PC-3 (cell line): ENCODE measurements at places on chromosomes 2 and 18.

GRCh38 chr18:76565238-76566173, 70.5 kb upstream of the ZNF516 start:
- peak; percentile 70 for DNase-seq

DNA sequence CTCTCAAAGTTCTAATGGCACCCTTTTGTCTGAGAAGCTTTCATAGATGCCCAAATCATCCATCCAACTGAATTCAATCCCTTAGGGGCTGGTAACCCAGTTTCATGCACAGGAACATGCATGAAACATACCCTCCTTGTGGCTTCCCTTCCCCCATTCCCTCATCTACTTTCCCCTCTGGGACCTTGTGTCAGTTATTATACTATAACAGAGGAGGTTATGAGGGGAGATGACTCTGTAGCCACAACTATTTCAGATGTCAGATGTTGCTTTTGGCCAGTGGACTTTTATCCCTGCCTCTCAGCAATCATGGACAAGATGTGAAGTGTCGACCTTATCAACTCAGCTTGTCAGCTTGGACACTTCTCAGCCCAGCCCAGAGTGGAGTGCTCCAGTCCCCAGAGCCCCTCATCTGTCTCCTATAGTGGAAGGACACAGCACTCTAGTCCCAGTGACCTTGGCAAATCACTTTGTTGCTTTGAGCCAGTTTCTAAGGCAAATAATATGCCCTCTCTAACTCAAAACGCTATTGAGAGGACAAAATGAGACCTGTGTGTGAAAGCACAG, 8.4 kb downstream of the DHRS9 start:
- DNase-seq: no peak

- DNase-seq: no peak
Observed at GRCh38 chr2:224570328-224570993, 14.7 kb downstream of the CUL3 start.

GRCh38 chr2:107197594-107198294, 311.8 kb upstream of the ST6GAL2 start:
- no peak for DNase-seq

GRCh38 chr2:182593394-182593975, 122.6 kb upstream of the DNAJC10 start:
- DNase-seq: peak; percentile 54

GRCh38 chr2:53423465-53423864, 344.1 kb upstream of the CHAC2 start:
- DNase-seq: no peak

GRCh38 chr18:80009661-80010550, 21.5 kb upstream of the TXNL4A start:
- DNase-seq: peak; percentile 95

DNA sequence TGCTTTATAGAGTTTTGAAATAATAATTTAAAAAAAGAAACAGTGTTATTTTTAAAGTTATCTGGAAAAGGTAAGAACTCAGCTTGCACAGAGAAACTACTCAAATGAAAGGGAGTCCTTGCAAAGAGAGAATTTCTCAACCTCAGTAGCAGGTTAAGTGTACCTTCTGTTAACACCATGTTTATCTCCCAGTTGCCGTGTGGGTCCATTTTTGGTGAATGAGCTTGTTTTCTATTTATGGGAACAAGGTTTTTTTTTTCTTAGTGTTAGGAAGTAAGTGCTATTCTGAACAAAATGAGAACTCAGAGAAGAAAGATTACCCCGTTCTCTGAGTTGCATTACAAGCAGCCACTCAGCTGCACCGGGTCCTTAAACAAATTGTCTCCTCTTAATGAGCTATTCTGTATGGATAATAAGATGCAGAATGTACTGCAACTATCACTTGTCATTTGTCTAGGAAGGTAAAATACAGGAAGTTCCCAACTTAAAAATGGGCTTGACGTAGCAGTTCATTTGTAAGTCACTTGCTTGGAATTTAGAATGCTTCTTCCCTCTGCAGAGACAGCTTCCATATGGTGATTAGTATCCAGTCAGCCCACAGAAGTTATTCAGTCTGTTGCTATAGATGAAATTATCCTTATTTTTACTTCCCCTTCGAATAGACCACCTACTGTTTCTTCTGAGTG, 74.9 kb downstream of the LTBP1 start:
- no peak for DNase-seq

DNA sequence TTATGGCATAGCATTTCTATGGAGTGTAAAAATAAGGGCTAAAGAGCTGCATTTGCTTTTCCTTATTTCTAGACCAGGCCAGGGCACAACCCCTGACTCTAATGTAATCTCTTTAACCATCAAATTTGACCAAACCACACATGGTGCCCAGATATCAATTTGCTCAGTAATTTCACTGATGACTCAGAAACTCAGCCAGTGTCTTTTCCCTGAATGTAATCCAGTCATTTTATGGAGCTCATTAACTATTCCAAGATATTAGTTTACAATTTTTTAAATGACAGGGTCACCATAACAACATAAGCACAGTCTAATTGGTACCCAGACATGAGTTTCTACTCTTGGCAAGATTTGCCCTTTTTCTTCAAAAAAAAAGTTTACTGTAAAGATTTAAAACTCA, 270.8 kb upstream of the AGAP1 start:
- DNase-seq: no peak

- DNase-seq: peak; percentile 99
Observed at GRCh38 chr2:120134263-120134662, 88.9 kb downstream of the TMEM185B start.

DNA sequence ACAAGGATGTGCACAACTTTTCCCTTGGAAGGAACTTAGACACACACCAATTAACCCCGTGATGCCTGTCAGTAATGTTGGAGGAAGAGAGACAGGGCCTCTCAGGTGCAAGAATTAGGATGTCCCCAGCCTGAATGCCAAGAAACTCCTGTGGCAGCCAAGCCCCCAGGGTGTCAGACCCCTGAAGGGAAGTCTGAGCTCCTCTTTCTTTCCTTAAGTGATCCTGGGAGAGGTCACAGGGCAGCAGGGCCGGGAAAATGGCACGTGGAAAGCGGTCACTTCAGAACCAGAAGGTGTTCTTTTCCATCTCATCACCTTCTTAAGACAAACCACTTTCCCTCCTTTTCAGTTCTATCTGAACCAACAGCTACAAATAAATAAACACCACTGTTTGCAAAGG, 185.9 kb downstream of the ANAPC1 start:
- DNase-seq: no peak

- DNase-seq: peak; percentile 23
Observed at GRCh38 chr2:27095745-27096651, 9.4 kb downstream of the KHK start.

- DNase-seq: peak; percentile 80
Observed at GRCh38 chr2:290090-290722, 2.3 kb upstream of the ALKAL2 start.

GRCh38 chr2:7672027-7672684, 754.9 kb downstream of the RNF144A start:
- peak; percentile 88 for DNase-seq

DNA sequence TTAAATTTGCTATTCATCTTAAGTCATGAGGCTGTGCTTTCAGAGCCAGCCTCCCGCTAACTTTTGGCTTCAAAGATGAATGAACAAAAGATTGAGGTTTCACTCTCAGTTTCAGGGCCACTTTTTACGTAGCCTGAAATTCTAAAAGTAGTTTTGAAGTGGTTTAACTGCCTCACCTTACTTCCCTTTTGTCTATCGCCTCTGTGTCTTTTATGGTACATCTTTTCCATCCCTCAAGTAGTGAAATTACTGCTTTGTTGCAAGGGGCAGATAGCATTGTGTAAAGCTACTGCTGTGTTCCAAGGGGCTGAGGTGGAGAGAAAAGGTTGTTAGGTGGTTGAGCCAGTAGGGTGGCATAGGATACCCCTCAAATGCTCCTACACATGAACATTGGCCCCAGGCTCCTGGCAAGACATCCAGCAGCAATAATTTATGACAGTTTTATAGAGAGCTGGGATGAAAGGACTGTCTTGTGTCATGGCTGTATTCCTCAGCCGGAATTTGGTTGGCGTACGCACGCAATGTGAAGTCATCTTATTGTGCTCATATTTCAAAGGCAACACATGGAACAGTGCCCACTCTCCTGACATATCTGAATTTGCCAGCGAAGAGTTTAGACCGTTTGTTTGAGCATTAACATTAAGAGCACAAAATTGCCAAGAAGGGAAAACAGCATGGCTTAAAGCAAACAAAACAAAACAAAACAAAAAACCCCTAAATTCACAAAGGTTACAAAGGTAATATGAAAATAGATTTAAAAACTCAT, 32.2 kb downstream of the QPCT start:
- peak; percentile 95 for DNase-seq

- no peak for DNase-seq
Observed at GRCh38 chr2:159089543-159089942, 121.1 kb downstream of the TANC1 start.

DNA sequence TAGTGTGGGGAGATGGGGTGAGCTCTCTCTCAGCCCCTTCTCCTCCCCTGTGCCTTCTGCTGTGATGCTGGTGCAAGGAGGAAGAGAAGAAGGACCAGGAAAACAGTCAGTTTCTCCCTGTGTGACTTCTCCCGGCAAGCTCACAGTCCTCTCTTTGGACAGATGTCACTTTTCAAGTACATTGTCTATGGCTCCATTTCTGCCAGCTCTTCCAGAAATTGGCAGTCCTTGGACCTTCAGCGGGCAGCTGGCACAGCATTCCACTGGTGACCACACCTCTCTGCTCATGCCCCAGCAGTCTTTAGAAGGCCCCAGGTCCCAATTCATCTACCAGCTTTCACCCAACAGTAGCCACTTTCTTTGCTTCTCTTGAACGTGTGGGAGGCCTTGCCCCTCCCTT, 63.9 kb downstream of the AOX1 start:
- DNase-seq: no peak

DNA sequence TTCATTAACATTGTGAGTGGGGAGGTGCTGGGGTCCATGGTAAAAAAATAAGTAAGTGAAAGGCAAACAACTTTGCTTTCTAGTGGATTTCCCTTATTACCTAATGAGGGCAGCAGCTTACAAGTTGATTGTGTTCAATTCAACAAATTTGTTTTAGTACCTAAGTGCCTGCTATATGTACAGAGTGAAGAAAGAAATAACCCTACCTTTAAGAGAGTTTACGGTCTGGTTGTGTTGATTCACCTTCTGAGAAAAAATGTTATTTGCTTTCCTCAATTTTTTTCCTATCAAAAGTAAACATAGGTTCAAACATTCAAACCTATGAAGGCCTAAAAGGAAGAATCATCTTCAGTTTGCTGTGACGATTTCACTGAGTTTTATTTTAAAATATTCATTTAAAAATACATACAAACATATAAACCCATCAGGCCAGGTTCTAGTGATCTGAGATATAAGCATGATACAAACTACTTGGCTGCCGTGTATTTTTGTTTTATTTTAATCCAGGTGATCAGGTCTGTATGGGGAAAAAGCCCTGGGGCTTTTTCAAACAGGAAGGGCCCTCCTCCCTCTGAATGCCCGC, 1.5 kb upstream of the SPTBN1 start:
- peak; percentile 36 for DNase-seq

DNA sequence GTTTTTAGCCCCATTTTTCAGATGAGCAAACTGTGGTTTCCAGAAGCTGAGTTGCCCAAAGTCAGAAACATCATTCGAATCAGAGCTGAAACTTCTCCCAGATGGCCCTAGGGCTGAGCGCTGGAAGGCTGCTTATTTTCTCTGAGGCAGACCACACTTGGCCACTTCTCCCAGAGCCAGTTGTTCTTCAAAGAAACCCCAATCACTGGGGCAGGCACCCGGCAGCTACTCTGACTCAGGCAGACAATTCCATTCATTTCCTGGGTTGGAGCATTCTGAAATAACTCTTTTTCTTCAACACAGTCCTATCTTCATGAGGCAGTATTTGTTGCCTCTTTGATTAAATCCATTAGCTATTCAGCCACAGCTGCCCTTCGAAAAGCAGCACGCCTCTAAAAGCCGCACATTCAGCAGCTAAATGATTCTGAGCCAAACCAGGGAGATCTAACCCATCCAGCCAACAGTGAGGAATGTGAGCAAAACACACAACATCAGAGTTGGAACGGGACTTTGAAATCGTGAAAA, 40.9 kb downstream of the LRATD1 start:
- no peak for DNase-seq

DNA sequence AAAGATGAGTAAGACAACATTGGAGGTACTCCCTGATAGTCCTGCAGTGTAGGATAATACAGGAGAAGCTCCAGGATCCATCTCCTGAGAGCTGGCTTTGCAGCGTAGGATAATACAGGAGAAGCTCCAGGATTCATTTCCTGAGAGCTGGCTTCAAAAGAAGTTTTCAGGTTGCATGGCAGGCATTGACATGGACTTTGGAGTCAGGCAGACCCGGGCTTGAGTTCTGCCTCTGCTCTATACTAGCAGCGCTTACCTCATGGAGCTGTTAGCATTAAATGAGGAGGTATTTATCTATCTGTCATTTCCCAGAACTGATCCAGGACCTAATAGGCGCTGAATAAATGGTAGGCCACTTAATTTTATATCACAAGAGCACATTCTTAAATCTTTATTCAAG, 97.8 kb downstream of the FMNL2 start:
- DNase-seq: no peak

- peak; percentile 62 for DNase-seq
Observed at GRCh38 chr18:59691996-59692395, 5.2 kb downstream of the CCBE1 start.
